Fibroblast of villous mesenchyme (primary cell): ENCODE measurements at places on chromosomes 1 and 21.

- DNase-seq, result no peak
Observed at GRCh38 chr1:50328552-50328951, 94.7 kb downstream of the DMRTA2 start.

DNA sequence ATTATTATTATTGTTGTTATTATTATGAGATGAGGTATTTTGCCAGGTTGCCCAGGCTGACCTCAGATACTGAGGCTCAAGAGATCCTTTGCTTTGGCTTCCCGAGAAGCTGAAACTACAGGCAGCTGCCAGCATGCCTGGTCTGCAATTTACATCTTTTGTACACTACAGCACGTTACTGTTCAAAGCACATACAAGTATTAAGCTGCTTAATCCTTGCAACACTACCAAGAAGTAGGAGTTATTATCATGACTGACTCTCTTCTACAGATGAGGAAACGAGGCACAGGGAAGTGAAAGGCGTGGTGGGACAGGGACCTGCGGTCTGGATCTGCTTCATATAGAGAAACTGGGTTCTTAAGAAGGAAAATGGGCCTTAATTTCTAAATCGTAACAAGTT lies 11.6 kb downstream of the ERG start:
- DNase-seq, result no peak

GRCh38 chr21:40074710-40075109 lies 207.5 kb downstream of the PCP4 start:
- no peak for DNase-seq

GRCh38 chr1:25447547-25447946 lies 16.9 kb downstream of the MACO1 start:
- peak; percentile 42 for DNase-seq

GRCh38 chr1:54842206-54842915 lies 41.2 kb upstream of the TTC22 start:
- no peak for DNase-seq

- no peak for DNase-seq
Observed at GRCh38 chr1:19067182-19067911, 110.9 kb upstream of the IFFO2 start.

DNA sequence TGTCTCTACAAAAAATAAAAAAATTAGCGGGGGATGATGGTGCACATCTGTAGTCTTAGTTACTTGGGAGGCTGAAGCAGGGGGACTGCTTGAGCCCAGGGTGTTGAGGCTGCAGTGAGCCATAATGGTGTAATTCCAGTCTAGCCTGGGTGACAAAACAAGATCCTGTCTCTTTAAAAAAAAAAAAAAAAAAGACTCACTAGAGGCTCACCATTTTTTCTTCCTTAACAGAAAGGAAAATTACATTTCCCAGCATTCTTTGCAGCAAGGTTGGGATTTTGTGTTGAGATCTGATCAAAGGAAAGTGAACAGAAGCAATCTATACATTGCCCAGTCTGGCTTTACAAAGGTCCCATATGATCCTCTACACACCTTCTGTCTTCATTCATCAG lies 21.5 kb downstream of the GFI1 start:
- no peak for DNase-seq

DNA sequence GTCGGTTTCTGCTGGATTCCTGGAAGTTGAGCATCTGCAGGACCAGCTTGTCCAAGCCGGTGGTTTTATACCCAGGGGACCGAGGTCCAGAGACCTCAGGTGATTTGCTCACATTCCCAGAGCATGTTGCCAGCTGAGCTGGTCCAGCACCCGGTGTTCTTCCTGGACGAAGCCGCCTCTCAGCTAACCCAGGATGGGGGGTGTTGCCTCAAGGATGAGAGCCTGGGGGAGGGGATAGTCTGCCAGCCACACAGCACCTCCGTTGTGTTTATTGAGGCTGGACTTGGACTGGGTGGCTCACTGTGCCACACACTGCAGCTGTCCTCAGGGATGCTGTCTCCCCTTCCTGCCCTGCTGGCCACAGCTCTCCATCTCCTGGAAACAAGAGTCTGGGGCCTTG lies 1.5 kb downstream of the TMEM201 start:
- DNase-seq, result no peak

- peak; percentile 89 for DNase-seq
Observed at GRCh38 chr1:145985502-145986439, 10.6 kb downstream of the TXNIP start.

GRCh38 chr1:14103878-14104430 lies 404.0 kb downstream of the PRDM2 start:
- DNase-seq, result no peak

- DNase-seq, result no peak
Observed at GRCh38 chr1:224735159-224735558, 119.0 kb downstream of the CNIH3 start.

DNA sequence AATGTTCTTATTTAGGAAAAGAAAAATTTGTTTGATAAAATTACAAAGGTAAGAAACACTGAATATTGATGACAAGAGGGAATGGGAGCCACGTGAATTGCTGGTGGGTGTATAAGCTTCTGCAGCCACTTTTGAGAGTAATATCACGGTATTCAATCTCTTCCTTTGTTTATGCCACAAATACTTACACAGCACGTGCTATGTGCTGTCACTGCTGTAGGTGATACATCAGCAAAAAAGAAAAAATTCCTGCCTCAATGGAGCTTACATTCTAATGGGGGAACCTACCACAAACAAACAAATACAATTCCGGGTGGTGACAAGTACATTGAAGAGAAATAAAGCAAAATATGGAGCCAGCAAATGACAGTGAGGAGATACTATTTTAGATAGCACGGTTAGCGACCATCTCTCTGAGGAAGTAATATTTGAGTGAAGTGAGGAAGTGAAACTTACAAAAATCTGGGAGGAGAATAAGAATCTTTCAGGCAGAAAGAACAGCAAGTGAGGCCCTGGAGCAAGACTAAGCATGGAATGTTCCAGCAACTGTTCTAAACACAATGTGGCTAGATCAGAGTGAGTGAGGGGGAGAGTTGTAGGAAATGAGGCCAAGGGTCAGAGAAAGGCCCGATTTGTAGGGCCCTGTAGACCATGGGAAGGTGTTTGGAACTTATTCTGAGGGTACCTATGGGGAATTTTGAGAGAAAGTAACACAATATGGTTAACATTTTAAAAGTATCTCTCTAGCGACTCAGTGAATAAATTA lies 2.6 kb upstream of the FCRLB start:
- DNase-seq, result no peak

GRCh38 chr21:46112725-46113215 lies 14.9 kb downstream of the COL6A2 start:
- DNase-seq, result no peak

- DNase-seq, result no peak
Observed at GRCh38 chr1:26027716-26028489, 6.3 kb downstream of the EXTL1 start.

DNA sequence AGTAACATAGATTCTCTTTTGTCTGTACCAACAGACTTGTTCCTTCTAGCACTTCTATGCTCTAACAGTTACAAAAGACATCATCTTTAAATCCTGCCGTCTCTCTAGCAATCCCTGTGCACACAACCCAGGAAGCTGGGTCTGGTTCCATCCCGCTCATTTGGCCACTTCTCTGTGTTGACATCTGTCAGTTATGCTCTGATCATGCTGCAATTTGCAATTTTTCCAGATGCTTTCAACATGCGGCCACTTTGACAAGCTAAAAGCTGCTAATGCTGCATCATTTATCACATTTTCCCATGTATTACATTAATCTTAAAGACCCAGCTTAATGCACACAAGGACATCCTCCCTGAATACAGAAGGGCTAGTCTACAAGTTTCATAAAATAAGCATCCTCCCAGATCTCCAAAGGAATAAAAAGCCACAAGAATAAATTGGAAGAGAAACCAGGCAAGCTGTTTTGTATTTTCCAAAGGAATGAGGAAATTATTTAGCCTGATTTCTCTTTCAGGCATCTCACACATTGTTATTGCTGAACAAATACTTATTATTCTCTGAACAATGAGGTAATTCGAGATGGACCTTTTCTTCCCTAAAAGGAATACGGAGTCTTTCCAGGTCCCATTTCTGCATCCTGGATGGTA lies 19.0 kb upstream of the LRRC52 start:
- DNase-seq, result no peak

- peak; percentile 86 for DNase-seq
Observed at GRCh38 chr1:235074523-235075047, 54.1 kb downstream of the TOMM20 start.

- no peak for DNase-seq
Observed at GRCh38 chr1:176996456-176997090, 167.9 kb downstream of the ASTN1 start.

DNA sequence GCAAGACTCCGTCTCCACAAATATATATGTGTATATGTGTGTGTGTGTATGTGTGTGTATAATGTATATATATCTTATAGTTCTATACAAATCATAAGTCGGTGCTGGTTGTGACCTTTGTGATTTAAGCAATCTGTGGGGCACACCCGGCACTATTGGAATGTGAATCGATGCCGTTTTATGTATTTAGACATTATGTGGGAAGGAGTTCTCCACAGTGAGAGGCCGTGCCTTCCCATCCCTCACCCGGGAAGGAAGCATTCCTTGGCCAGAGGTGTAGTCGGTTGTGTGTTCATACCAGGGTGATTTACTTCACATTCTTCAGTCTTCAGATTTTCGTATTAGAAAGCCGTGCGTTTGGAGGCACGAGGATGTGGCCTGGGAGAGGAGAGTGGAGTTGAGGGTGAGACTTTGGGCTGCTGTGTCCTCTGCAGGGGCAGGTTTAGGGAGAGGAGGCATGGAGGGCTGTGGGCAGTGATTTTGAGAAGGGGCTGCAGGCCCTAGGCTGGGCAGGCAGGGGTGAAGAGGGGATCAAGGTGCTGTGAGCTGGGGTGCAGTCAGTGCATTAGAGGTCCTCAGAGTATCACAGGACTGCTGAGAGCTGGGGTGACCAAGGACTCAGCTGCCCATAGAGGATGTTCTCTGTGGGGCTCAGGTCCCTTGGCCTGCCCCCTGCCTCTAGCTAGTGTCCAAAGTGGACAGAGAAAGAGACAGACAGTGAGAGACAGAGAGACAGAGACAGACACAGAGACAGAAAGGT lies 57.7 kb downstream of the TRIM11 start:
- DNase-seq, result no peak

DNA sequence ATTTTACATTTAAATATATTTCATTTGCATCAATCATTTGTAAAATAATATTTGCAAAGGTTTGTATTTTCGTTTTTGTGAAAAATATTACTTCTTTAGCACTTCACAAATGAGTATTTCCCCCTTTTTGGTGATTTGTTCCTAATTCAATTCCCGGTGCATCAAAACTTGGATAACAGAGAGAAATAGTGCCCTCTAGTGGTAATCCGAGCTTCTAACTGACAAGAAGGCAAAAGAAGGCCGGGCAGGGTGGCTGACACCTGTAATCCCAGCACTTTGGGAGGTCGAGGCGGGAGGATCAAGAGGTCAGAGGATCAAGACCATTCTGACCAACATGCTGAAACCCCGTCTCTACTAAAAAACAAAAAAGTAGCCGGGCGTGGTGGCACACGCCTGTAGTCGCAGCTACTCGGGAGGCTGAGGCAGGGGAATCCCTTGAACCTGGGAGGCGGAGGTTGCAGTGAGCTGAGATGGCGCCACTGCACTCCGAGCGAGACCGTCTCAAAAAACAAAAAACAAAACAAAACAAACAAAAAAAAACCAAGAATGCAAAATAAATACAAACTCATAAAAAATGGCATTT lies 137.7 kb downstream of the COL11A1 start:
- DNase-seq, result peak; percentile 80

DNA sequence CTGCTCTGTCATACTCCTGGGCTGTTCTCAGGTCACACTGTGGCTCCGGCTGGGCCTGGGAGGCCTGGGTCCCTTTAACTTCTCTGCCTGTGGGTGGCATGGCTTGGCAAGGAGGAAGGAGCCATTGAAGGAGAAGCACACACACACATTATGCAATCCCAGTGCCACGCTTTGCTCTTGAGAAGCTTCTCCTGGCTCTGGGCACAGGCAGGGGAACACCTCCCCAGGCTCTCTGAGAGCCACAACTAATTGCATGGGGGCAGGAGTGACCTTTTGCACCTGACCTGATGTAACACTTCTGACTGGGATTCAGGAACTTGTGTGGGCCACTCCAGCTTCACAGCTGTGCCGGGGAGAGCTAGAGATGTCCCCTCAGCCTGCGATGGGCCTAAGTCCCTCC lies 23.1 kb downstream of the LGR6 start:
- DNase-seq, result no peak

DNA sequence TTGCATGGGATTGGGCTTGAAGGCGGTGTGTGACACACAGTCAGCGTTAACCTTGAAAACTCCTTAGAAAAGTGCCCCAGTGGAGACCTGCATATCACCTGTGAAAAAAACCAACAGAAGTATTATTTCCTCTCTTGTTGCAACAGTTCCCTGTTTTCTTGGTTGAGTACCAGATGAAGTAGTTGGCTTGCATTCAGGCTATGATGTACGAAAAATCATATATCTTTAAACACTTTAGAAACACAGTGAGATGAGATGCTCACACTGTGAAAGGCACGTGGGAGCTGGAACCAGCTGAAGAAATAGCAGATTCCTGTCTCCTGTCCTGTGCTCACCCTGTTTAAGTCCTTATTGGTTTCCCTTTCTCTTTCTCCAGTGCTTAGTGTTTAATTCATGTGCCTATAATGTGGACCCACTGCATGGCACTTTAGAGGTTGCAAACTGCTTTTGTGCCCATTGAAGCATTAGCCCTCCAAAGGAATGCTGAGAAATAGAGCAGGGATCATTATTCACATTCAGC lies 2.8 kb downstream of the CAMK1G start:
- peak; percentile 55 for DNase-seq

- peak; percentile 5 for DNase-seq
Observed at GRCh38 chr1:152227310-152227928, 3.4 kb upstream of the HRNR start.

DNA sequence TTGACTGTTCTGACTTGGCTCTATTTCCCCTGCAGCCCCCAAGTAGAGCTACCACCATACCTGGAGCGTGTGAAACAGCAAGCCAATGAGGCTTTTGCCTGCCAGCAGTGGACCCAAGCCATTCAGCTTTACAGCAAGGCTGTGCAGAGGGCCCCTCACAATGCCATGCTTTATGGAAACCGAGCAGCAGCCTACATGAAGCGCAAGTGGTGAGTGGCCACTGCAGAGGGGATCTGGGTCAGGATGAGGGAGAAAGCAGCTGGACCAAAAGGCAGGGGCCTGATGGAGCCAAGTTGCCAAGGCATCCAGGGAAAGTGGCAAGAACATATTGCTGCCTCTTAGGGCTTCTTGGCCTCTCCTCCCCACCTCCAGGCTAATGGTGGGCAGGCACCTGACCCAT lies 24.1 kb upstream of the TMEM222 start:
- no peak for DNase-seq

DNA sequence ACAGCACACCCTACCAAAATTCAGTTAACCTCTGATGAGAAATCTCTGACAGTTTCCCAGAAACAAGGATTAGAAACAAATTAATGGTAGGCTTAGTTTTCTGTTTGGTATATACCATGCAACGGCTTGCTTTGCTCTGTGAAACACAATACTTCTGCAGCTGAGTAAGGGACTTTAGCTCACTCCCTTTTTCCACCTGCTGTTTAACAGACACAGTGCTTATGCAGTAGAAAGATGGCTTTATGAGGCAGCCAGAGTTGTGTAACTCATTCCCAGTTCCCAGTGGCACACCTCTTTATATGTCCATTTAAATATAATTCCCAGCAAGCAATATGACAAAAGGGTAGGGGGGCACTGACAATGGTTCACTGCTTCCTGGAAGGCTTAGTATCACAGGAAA lies 124.0 kb downstream of the PIGK start:
- DNase-seq, result no peak
